Activated CD4-positive, alpha-beta T cell treated with anti-CD3 and anti-CD28 coated beads for 4 hours (primary cell): ENCODE measurements at places on chromosomes 1 and 21.

- DNase-seq: no peak
Observed at GRCh38 chr1:241608379-241609033, 31.7 kb downstream of the CHML start.

DNA sequence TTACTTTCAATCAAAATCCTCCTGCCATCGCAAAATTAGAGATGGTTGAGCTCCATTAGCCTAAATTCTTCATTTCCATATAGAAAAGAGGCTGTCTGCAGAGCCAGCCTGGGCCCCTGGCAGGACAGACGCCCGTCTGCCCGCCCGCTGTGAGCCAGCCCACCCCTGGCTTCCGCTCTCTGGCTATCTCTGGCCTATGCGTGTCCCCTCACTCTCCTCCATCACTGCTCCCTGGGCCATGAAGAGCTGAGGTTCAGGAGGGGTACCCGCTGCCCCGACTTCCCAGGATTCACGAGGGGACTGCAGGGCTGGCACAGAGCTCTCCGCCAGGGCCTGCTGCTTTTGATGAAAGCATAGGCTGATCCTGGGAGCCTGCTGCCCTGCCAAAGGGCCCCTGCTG lies 117.6 kb downstream of the CASZ1 start:
- DNase-seq: no peak

DNA sequence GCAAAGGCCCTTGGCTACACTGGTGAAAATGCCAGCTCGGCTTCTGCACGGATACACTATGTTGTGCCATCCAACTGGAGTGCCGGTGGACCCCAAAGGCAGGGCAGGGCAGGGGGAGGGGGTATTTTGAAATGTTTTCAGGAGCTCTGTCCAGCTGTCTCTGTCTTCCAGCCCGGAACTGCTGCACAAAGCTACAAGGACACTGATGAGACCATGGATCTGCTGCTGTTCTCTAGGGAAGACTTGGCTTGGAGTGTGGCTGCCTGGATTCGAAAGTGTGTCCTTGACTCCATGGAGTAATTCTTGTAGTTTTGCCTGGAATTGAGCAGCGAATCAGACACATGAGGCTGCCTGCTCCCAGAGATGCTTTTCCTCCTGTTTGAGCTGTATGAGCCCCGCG lies 42.4 kb downstream of the TTC39A start:
- no peak for DNase-seq

DNA sequence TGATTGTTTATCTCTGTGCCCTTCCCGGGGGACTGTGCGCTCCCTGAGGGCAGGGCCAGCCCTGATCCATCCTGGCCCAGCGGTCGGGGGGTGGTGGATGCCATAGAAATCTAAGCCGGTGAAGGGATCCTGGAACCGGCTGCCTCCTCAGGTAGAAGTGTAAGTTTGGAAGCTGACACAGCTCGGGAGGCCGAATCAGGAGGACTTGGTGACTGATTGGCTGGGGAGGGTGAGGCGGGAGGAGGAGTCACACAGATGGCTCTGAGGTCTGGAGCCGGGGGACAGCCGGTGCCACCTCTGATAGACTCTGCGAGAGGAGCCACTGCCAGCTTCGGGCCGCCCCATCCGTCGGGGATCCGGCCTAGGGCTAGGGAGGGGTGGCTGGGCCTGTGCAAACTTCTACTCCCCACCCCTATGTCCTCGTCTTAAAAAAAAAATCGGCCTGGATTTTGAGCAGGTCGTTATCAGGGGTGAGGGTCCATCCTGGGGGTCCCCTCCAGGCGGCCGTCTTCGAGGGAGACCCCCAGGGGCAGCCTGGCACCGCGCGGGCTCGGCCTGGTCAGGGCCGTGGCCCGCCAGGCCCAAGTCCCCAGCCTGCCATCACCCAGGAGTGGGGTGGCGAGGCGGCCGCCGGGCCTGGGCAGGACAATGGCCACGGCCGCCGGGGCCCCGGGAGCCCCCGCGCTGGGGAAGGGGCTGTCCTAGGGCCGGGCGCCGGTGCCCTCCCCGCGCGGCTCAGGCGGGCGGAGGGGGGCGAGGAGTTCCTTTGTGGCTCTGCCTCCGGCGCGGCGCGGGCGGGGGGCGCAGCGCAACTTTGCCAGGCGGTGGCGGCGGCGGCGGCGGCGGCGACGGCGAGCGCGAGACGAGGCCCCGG lies 708 bp upstream of the ZNF362 start:
- peak; percentile 22 for DNase-seq

DNA sequence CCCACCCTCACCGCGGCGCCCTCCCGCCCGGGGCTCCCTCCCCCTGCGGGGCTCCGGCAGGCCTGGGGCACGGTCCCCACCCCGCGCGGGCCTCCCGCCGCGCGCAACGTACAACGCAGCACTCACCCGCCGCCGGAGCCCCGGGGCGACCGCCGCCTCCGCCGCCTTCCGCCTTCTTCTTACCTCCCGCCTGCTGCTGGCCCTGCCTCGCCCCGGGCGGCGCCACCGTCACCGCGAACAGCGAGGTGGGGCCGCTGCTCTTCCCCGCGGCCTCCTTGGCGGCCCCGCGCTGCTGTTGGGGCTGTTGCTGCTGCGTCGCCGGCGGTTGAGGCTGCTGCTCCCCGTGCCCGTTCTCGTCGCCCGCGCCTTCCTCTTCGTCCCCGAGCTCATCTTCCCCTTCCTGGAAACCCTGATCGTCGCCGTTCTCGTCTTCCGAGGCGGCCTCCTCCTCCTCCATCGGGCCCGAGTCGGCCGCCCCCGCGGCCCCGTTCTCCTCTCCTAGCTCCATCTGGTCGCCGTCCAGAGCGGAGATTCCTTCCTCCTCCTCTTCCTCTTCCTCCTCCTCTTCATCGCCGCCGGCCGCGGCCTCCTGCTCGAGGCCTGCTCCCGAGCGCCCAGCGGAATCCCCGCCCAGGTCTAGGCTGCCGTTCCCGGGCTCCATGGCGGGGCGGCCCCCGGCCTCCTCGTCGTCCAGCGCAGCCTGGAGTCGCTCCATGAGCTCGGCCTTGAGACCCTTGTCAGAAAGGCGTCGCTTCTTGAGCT lies 671 bp downstream of the HNRNPU start:
- peak; percentile 40 for DNase-seq

GRCh38 chr1:186514367-186514766 lies 53.5 kb upstream of the PDC start:
- DNase-seq: no peak

GRCh38 chr1:218350035-218350525 lies 4.9 kb downstream of the TGFB2 start:
- no peak for DNase-seq

- DNase-seq: no peak
Observed at GRCh38 chr1:156128308-156128653, 13.8 kb downstream of the LMNA start.

GRCh38 chr1:171226747-171227370 lies 21.4 kb upstream of the FMO1 start:
- no peak for DNase-seq

DNA sequence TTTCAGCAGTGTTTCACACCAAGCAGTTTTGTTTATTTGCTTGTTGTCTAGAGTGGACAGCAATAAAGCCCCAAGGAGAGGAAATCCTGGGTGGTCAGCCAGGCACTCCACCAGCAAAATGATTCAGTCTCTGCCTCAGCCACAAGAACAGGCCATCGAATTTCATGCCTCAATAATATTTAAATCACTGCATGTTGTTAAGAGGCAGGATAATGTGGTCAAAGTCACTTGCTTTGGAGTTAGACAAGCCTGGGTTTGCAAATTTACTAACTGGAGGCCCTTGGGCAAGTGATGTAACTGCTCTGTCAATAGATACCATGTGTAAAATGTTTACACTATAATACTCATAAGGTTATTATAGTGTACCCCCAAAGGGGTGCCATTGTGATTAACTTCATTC lies 349.6 kb downstream of the LMO4 start:
- no peak for DNase-seq

DNA sequence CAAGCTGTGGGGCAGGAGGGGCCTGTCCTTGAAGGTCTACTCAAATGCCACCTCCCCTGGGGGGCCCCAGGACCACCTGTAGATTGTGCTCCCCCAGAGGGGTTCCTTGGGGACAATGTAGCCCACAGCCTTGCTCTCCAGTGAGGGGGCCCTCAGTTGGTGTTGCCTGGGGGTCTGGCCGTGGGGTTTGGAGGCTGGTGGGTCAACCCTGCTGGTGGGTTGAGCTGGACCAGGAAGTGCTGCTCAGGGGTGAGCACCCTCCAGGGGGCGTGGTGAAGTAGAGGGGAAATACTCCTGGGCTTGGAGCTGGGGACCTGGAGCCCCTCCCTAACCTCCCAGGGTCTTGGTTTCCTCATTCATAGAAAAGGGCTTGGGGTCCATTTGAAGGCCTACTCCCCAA lies 143.6 kb upstream of the WNT4 start:
- no peak for DNase-seq

DNA sequence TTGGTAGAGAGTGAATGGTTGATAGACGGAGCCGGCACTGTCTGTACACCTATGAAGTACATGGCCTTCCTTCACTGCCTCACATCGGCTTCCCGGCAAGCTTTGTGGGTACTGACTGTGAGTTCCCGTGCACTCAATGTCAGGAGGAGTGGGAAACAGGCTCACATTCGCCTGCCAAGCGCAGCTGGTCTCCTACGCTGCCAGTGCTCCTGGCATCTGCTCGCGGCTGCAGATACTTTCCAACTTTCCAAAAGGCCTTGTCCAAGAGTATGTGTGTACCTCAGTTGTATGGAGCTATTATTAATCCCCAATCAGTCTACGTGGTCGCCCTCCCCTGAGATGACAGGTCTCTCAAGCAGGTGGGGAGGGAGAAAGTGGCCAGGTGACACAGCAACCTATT lies 180.8 kb downstream of the ZSCAN20 start:
- DNase-seq: no peak

GRCh38 chr1:178011864-178012503 lies 42.1 kb upstream of the SEC16B start:
- no peak for DNase-seq

GRCh38 chr1:233269656-233270055 lies 25.9 kb downstream of the PCNX2 start:
- no peak for DNase-seq

DNA sequence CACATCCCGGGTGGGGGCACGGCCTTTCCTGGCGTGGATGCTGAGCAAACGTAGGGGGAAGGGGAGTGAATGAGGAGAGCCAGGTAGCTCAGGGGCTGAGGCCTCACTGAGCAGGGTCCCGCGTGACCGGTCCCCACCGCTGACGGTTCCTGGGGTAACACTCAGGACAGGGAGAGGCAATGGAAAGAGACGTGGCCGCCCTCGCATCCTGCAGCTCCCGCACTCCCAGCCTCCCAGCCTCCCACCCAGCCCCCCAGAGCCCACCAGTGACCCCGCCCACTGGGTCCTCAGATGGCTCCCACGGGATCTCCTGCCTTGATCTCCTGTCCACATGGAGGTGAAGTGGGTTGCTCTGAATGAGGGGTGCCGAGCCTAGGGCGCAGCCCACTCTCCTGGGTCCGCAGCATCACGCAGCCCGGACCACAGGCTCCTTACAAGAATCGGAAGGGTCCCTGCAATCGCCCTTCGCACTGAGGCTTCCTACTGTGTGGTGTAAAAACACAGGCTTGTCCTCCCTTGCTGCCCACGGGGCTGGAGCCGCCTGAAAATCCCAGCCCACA lies 2.4 kb downstream of the TSPEAR start:
- no peak for DNase-seq

DNA sequence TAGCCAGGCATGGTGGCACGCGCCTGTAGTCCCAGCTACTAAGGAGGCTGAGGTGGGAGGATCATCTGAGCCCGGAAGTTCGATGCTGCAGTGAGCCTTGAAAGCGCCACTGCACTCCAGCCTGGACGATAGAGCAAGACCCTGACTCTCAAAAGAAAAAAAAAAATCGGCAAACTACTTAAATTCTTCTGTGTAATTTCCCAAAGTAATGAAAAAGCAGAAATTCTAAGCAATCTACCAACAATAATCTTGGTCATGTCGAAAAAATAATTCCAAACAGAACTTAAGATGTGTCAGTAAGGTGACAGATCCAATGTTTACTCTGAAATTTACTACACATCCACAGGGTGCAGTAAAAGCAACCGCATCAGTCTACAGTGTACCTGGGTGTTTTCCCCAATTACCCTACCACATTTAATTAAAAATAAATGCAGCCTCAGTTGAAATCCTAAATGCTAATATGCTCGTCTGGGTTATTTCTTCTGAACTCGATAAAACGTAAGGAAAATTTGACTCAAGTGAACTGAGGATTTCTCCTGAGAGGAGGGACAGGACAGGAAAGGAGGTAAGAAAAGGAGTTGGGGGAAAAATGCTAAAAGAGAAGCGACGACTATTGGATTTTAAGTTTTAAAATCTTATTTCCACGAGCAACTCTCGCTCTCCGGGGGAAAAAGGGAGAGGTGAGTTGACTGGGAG lies 801 bp downstream of the EPRS1 start:
- no peak for DNase-seq

DNA sequence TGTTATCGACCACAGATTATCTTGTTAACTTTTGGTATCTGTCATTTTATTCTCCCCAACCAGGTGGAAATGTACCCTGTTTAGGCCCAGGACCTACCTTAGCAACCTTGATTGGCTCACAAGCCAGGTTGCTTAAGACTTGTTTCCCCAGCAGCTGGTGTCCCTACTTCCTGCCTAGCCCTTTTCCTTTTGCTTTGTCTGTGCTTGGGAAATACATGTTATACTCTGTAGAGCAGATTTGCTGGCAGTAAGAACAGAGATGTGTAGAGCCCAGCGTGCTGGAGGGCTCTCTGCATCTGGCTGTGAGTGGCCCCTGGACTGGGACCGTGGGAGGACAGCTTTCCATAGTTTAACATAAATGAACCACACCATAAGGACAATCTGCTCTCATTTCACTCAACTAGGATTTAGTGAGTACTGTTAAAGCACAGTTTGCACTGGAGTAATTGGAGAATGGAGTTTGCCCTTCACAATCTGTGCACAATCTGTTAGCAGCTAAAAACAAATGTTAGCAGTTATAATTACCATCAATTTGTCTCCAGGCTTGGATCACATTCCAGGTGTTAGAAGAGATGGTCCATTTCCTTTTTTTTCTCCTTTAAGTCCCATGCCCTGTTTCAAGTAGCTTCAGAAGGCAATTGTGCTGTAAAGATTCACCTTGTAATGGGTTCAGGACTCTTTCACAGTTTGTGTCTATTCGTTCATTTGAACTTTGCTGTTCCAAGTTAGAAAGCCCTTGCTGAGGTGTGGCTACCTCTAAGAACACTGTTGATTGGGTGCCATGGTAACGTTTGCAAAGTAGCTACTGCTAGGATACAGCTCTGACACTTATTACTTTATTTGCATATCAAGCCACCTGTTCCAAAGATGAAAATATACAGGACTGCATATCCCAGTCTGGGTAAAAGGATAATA lies at the start of gene APOBEC4:
TSS of gene APOBEC4 (minus strand) at position 770 of the 915 bp plus-strand sequence. CDS start 4,535 bp downstream, outside the sequence.
- no peak for DNase-seq

- no peak for DNase-seq
Observed at GRCh38 chr1:212797681-212798080, 6.0 kb downstream of the TATDN3 start.

GRCh38 chr1:96989302-96989701 lies 267.7 kb downstream of the PTBP2 start:
- DNase-seq: no peak

- peak; percentile 19 for DNase-seq
Observed at GRCh38 chr1:59699227-59699847, 115.4 kb upstream of the HOOK1 start.

DNA sequence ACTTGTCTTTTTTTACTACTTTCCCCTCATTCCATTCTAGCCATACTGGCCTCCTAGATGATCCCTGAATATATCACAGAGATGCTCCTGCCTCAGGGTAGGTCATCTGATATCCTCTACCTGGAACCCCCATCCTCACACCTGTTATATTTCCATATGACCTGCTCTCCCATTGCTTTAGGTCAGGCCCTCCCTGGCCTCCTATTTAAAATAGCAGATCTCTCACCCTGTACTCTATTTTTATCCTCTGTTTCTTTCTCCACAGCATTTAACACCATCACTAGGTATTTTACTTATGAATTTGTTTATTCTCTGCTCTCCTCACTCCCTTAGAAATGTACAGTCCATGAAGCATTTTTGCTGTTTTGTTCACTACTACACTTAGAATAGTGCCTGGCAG lies 13.6 kb downstream of the PIK3R3 start:
- no peak for DNase-seq
